NCI-H1092 treated with DMSO at 0.1 percent for 48 hours (cell line): ENCODE measurements at places on chromosomes 2 and 18.

- DNase-seq = no peak
These were observed 23.4 kb upstream of the TSPYL6 start for GRCh38 chr2:54279385-54279784.

- no peak for DNase-seq
These were observed 1499.4 kb downstream of the SUCLG1 start for GRCh38 chr2:82959727-82960126.

DNA sequence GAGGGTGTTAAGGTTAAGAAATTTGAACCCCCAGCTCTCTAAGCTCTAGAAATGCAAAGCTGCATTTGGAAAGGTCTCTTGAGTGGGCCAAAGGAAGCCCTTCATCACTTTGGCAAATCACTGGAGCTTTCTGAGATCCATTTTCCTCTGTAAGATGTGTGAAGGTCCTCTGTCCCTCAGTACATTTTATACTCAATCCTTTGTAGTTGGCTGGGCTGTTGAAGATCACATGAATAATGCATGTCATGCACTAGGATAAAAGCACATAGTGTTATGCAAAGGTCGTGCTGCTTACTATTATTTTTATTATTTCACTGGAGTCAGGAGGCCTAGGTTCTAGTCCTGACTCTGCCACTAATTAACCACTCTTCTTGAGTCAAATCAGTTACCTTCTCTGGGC, 124.9 kb downstream of the FSHR start:
- no peak for DNase-seq

- DNase-seq = no peak
These were observed 1.9 kb upstream of the NABP1 start for GRCh38 chr2:191675807-191676721.

GRCh38 chr2:214808981-214809750, at the start of gene BARD1:
Gene BARD1, minus strand, starts transcription at chr2:214809683. Its CDS starts 114 bp downstream, at chr2:214809569.
- DNase-seq = peak; percentile 63
